PC-9 (cell line): ENCODE measurements at places on chromosomes 16 and 17. TPM values are rescaled to one million over a fixed set of nuclear protein-coding genes. Genes with fewer than 3 reads are reported as not detected.

MSRB1 gene
- total RNA-seq = 49.4 and 54.9 TPM in 2 replicates

HOXB1 gene
- not detected in 2 replicates for total RNA-seq

KRTAP17-1 gene
- total RNA-seq = not detected in 2 replicates

SLC6A2 gene
- 0.50 and 0.61 TPM in 2 replicates for total RNA-seq

WNT3 gene
- 11.5 and 14.0 TPM in 2 replicates for total RNA-seq

GRCh38 chr16:21625026-21625425 is 25.6 kb downstream of the METTL9 start:
- peaks cover 53% of the 10 kb centered on the region for H3K4me1 ChIP-seq
- H3K4me3 ChIP-seq = no peak overlapping the region
- peaks cover 49% of the 10 kb centered on the region for H3K36me3 ChIP-seq

DNA sequence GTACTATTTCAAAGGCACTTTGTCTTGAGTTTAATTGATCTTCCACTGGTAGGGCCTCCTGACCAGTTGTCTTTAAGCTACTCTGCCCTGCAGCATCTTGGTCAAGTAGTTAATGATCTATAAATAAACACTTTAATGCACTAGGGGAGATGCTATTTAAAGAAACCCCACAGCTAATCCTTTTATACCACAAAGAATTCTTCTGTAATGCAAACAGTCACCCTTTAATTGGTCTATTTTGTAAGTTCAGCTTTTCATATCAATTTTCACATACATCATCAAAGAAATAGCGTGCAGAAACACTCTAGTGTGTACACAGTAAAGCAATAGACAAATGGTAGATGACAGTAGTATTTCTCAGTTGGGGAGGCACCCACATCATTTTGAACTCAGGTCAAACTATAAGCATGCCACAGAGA is 70.3 kb downstream of the PMP22 start:
- no peaks in the 10 kb centered on the region for H3K36me3 ChIP-seq
- H3K4me3 ChIP-seq = no peak overlapping the region
- H3K4me1 ChIP-seq = no peaks in the 10 kb centered on the region
- H3K27ac ChIP-seq = no peak overlapping the region

DNA sequence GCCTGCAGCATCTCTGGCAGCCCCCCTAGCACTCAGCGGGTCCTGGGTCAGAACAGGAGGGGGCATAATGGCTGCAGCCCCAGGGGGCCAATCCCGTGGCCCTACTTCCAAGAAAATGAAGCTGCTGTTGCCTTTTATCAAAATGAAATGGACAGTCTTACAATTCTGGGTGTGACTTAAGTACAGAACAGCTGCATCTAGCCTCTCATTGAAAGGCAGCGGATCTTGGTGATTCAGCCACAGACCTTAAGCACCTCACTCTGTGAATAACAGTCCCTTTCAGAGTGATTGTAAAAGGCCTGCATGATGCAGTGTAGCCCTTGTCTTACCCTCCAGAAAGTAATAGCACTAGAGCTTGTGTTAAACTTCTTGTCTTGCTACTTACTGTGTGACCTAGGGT is 11.5 kb upstream of the UMOD start:
- no peak overlapping the region for H3K4me3 ChIP-seq
- H3K4me1 ChIP-seq = no peaks in the 10 kb centered on the region
- H3K27ac ChIP-seq = no peak overlapping the region

DNA sequence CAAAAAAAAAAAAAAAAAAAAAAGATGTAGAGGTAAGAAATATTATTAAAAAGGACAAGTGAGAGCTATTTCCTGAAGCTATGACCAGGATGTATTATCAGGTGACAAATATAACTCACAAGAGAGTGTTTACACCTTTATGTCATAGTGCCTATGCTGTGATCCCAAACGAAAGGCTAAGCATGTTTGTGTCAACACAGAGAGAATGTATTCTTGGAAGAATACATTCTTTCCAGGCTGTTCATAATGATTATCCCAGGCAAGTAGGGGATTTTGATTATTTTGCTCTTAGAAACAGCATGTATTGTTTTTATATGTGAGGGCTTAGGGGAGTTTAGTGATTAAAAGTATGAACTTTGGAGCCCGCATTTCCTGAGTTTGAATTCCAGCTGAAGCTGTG is 175.0 kb downstream of the SPECC1 start:
- DNase-seq = no peak
- H3K27me3 ChIP-seq = no peaks in the 10 kb centered on the region
- peak overlapping the region; percentile 41; the same call in 1 of the 2 replicates for H3K27ac ChIP-seq
- H3K4me3 ChIP-seq = no peak overlapping the region

DNA sequence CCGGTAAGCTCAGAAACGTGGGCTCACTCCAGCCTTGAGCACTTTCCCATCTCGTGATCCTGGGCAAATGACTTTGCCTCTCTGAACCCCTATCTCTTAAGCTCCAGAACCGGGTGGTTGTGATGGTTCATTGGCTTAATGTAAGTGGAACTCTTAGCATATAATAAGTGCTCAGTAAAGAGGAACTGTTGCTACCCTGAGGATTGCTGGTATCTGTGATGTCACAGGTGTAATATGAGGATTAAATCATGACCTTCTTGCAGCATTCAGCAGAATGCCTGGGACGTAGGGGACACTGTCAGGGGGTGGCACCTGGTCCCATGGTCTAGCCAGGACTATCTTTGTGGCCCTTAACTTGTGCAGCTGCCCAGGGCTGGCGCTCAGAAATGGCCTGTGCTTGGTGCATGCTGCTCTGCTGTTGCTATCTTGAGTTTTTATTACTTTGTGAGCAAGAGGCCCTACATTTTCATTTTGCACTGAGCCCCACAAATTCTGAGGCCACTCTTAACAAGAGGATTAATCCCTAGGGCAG is 68.8 kb downstream of the SREBF1 start:
- no peak overlapping the region for H3K27ac ChIP-seq
- 0 out of 2 replicates have a peak, but pooled peaks cover 3% of the 10 kb centered on the region for H3K4me1 ChIP-seq
- DNase-seq = no peak
- H3K36me3 ChIP-seq = 0 out of 2 replicates have a peak, but pooled peaks cover 6% of the 10 kb centered on the region
- no peaks in the 10 kb centered on the region for H3K27me3 ChIP-seq

DNA sequence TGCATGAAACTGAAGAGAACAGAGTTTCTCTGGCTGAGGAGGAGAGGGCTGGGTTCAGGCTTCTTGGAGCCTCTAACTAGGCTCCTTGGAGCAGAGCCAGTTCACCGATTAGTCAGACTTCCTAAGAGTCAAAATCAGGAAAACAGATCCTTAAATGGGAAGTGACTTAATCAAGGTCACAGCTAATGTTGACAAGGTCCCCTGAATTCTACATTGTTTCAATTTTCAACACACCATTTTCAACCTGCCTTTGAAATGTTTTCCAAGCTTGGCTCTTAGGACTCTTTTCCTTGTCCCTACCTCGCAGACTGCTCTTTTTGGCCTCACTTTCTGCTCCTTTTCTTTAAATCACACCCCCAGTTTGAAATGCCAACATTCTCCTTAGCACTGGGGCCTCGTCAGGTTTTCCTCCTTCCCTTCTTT is 16.3 kb downstream of the MYL4 start:
- no peaks in the 10 kb centered on the region for H3K36me3 ChIP-seq
- peak overlapping the region; percentile 73 for H3K27ac ChIP-seq
- DNase-seq = peak; percentile 16
- no peaks in the 10 kb centered on the region for H3K27me3 ChIP-seq
- peaks cover 48% of the 10 kb centered on the region for H3K4me1 ChIP-seq

DNA sequence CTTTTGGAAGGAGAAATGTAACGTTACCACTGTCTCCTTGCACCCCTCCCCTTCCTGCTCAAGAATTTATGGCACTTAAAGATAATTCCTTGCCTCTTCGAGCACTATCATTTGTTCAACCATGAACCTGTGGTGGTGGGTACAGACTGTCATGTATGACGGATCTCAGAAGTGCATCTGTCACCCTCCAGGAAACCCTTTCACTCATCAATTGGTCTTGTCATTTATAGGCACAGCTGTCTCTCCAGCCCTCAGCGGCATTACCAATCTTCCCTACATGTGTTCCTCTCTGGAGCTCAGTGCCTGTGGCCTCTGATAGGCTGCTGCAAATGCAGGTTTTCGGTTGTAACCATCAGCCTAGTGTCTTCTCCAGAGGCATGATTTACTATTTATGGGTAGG is 15.0 kb downstream of the CNTNAP4 start:
- H3K4me1 ChIP-seq = no peaks in the 10 kb centered on the region
- H3K36me3 ChIP-seq = no peaks in the 10 kb centered on the region
- no peak overlapping the region for H3K27ac ChIP-seq
- no peak overlapping the region for H3K4me3 ChIP-seq

- DNase-seq = no peak
- H3K36me3 ChIP-seq = no peaks in the 10 kb centered on the region
- no peaks in the 10 kb centered on the region for H3K27me3 ChIP-seq
- peaks cover 7% of the 10 kb centered on the region; the same call in 1 of the 2 replicates for H3K4me1 ChIP-seq
- H3K4me3 ChIP-seq = no peak overlapping the region
Measured at GRCh38 chr17:79930877-79931816, 91.9 kb upstream of the CBX4 start.

GRCh38 chr16:85126705-85127378 is 14.6 kb upstream of the CIBAR2 start:
- no peak overlapping the region for H3K4me3 ChIP-seq
- H3K4me1 ChIP-seq = no peaks in the 10 kb centered on the region
- H3K27ac ChIP-seq = no peak overlapping the region
- no peaks in the 10 kb centered on the region for H3K36me3 ChIP-seq
- no peak for DNase-seq

DNA sequence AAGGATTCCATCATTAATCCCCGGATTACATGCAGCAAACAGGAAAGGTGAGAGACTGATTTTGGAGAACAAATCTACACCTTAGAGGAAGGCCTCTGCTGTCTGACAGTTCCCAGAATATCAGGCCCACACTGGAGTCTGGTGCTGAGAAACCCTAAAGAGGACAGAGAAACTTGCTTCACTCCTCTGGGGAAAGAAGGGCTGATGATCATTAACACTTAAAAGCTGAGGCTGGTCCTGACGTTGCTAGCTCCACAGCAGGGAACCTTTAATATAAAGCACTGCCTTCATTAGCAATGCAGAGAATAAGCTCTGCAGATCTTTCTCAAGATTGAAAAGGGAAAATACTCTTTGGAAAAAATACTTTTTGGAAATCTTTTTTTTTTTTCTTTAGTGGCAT is 1472.4 kb upstream of the GOT2 start:
- no peak overlapping the region for H3K27ac ChIP-seq
- no peak overlapping the region for H3K4me3 ChIP-seq
- H3K27me3 ChIP-seq = peaks cover 9% of the 10 kb centered on the region; the same call in 1 of the 2 replicates
- no peak for DNase-seq

DNA sequence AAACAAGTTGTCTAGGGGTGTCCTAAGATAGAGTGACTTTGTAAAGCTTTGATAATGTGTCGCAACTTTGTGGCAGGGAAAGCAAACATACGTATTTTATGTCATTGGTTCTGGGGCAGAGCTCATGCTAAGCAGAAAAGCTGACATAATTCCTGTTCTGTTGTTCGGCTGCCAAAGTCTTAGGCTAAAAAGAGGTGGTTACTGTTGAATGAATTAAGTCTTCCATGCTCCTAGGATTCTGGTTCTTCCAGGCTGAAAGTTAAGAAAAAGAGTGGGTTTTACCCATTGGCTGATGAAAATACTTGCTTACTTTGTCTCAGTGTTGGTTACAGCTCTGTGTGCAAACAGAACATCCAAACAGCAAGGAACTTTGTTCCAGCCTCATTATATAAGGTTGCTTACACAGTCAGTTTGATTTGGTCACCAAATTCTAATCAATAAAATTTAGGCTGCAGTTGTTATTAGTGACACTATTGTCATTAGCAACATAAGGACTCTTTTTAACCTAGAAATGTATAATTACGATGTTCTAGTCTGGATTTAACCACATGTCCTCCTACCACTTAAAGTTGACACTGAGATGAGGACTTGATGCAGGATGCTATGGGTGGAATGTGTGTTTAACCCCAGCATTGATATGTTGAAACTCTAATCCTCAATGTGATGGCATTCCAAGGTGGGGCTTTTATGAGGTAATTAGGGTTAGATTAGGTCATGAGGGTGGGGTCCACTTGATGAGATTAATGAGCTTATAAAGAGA is 114.0 kb upstream of the GOT2 start:
- no peaks in the 10 kb centered on the region for H3K36me3 ChIP-seq
- peaks cover 10% of the 10 kb centered on the region for H3K27me3 ChIP-seq
- no peak overlapping the region for H3K27ac ChIP-seq
- H3K4me3 ChIP-seq = no peak overlapping the region

GRCh38 chr16:74713876-74714275 is 13.2 kb upstream of the MLKL start:
- H3K4me3 ChIP-seq = no peak overlapping the region
- H3K27ac ChIP-seq = no peak overlapping the region
- no peaks in the 10 kb centered on the region for H3K36me3 ChIP-seq
- peaks cover 4% of the 10 kb centered on the region; the same call in 1 of the 2 replicates for H3K4me1 ChIP-seq

- H3K27ac ChIP-seq = no peak overlapping the region
- no peak overlapping the region for H3K4me3 ChIP-seq
- no peaks in the 10 kb centered on the region for H3K4me1 ChIP-seq
- DNase-seq = no peak
Measured at GRCh38 chr17:67983383-67983688, 12.9 kb downstream of the C17orf58 start.

- H3K27ac ChIP-seq = peak overlapping the region; percentile 88
- H3K4me1 ChIP-seq = peaks cover 48% of the 10 kb centered on the region
- peak overlapping the region; percentile 79 for H3K4me3 ChIP-seq
- no peaks in the 10 kb centered on the region for H3K27me3 ChIP-seq
- peaks cover 30% of the 10 kb centered on the region for H3K36me3 ChIP-seq
Measured at GRCh38 chr16:69566981-69567680, 1.4 kb downstream of the NFAT5 start.

GRCh38 chr16:70715055-70715858 is 29.4 kb upstream of the MTSS2 start:
- peak overlapping the region; percentile 76 for H3K27ac ChIP-seq
- peaks cover 28% of the 10 kb centered on the region for H3K4me1 ChIP-seq
- no peaks in the 10 kb centered on the region for H3K27me3 ChIP-seq

DNA sequence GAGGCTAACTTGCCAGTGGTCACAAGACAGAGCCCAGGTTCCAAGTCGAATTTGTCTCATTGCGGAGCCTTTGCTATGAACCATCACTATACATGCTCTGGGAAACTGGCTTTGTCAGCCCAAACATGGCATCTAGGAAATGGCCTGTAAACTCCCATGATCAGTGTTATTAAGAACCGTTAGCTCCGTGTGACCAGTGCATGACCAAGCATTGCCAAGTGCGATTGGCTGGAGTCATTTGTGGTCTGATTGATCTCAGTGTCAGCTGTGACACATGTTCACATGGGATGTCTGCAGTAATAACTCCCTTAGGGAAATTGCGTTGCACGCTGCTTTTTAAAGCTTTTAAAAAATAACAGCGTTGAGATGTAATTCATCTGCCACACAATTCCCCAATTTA is 18.6 kb upstream of the CDH3 start:
- H3K4me3 ChIP-seq = no peak overlapping the region
- DNase-seq = no peak
- no peaks in the 10 kb centered on the region for H3K36me3 ChIP-seq
- H3K4me1 ChIP-seq = peaks cover 9% of the 10 kb centered on the region; the same call in 1 of the 2 replicates
- H3K27me3 ChIP-seq = no peaks in the 10 kb centered on the region

DNA sequence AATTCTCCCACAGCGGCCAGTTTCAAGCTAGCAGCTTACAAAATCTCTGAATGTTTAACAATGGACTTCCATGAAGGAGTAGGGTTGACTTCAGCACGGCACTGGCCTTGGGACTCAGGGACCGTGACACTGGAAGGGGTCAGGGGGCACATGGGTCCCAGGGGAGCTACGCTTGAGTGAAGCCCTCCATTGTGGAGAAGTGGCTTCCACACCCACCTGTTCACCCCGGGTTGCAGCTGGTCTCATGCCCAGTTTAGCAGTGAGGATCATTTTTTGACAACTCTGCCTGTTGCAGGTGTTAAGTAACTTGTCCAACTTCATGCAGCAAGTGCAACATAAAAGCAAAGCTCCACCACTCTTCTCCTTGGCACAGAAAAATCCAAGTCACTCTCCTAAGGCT is 510.2 kb downstream of the CDH13 start:
- no peak for DNase-seq
- H3K36me3 ChIP-seq = no peaks in the 10 kb centered on the region
- no peak overlapping the region for H3K27ac ChIP-seq
- H3K4me3 ChIP-seq = no peak overlapping the region; the same call in 1 of the 2 replicates
